ENCODE measurements at places on chromosomes 16 and 17.

- DNase-seq: no peak
Measured at GRCh38 chr17:10010752-10011151, 105.7 kb upstream of the RCVRN start.

GRCh38 chr16:67169642-67170167, 633 bp upstream of the NOL3 start:
- no peak for DNase-seq

DNA sequence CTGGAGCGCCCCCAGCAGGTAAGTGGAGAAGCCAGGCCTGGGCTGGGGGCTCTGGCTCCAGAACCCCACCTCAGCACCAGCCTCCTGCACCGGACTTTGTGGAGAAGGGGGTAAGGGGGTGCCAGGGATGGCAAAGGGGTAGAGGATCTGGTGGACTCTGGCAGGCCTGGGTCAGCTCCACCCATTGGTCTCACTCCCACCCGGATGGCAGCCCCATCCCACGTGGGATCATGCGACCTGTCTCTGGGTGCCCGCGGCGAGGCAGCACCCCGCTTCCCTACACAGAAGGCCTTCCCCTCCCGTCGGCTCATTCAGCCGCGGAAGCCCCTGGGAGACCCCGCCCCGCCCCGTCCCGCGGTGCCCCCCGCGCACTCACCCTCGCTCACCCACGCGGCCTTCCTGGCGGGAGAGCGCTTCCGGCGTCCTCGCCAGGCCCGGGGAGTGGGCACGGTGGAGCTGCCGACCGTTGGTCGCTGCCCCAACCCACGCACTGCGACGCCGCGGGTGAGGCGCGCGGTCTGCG, 498 bp upstream of the PLEKHG4 start:
- DNase-seq: no peak

GRCh38 chr16:84766978-84767773, 52.6 kb upstream of the CRISPLD2 start:
- no peak for DNase-seq

GRCh38 chr17:77723909-77724875, 234.3 kb upstream of the TNRC6C start:
- no peak for DNase-seq

DNA sequence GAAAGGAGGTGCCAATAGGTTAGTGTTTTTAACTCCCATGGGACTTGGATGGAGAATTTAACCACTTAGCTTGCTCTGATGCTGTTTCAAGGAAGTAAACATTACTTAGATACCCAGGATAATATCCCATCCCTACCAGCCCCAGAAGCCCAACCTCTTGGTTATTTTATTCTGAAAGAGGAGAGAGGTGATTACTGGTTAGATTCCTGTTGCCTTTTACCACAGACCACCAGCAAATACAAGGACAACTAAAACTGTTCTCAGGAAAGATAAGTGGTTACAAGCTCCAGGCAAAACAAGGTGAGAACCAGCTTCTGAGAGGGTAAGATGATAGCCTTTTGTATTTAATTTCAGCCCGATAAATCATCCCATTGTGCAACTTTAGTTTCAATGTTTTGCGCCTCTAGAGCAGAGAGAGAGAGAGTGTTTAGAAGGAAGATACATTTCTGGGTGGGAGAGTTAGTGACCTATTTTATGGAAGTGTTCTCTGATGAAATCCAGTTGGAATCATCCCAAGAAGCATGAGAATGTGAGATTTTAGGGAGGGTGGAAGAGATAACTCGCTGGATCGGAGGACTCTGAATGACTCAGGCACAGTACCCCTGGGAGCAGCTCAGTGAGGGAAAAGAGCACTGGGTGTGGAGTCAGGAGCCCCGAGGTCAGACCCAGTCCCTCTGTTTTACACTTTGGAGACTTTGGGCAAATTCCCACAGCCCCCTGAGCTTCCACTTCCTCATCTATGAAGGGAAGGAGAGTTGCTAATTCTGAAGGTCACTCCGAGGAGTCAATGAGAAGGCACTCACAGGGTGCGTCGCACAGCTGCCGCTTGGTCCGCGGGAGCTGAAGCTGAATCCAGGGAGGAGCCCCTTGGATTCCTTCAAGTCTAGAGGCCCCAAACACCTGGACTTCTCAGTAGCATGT, 12.1 kb downstream of the GLP2R start:
- DNase-seq: no peak

- no peak for DNase-seq
Measured at GRCh38 chr17:21289902-21290571, 5.5 kb downstream of the MAP2K3 start.

GRCh38 chr16:842061-842476, 41.5 kb upstream of the GNG13 start:
- no peak for DNase-seq

- DNase-seq: no peak
Measured at GRCh38 chr16:53358884-53359283, 75.4 kb upstream of the RBL2 start.

DNA sequence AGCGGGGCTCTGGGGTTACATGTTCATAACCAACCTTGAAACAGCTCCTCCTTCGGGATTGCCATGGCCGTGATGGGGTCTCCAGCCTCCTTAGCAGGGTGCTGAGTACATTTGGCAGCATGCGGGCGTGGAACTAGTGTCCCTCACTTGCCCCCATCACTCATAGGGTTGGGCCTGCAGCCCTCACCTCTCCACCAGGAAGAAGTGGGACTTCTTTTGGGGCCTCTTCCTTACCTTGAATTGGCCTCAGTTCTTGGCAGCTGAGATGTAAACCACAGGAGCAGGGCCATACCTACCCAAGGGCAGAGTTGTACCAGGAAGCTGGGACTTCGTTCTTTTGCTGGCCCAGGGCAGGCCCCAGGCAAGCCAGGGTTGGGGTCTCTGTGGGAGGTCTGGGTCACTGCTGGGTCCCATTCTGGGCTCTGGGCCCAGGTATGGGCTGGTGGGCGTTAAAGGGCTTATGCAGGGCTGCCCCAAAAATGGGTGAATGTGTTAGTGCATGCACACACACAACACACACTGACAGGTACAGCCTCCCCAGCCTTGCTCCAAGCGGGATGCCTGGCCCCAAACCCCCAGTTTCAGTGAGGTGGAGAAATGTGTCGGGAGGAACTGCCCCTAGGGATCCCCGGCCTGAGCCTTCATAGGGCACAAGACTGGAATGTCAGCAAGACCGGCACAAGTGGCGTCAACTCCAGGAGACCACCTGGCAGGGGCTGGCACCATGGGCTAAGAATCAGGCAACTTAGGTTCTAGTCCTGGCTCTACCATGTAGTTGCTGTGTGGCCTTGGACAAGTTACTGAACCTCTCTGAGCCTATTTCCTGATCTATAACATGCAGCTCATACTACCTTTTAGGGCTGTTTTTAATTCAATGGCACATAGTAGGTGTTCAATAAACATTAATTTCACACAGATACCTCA, 3.9 kb upstream of the KRT15 start:
- DNase-seq: no peak
